Stimulated activated naive CD8-positive, alpha-beta T cell treated with anti-CD3 and anti-CD28 coated beads, Interleukin-15, amount 100 ng/mL, for 72 hours (primary cell): ENCODE measurements at places on chromosomes 16 and 17.

DNA sequence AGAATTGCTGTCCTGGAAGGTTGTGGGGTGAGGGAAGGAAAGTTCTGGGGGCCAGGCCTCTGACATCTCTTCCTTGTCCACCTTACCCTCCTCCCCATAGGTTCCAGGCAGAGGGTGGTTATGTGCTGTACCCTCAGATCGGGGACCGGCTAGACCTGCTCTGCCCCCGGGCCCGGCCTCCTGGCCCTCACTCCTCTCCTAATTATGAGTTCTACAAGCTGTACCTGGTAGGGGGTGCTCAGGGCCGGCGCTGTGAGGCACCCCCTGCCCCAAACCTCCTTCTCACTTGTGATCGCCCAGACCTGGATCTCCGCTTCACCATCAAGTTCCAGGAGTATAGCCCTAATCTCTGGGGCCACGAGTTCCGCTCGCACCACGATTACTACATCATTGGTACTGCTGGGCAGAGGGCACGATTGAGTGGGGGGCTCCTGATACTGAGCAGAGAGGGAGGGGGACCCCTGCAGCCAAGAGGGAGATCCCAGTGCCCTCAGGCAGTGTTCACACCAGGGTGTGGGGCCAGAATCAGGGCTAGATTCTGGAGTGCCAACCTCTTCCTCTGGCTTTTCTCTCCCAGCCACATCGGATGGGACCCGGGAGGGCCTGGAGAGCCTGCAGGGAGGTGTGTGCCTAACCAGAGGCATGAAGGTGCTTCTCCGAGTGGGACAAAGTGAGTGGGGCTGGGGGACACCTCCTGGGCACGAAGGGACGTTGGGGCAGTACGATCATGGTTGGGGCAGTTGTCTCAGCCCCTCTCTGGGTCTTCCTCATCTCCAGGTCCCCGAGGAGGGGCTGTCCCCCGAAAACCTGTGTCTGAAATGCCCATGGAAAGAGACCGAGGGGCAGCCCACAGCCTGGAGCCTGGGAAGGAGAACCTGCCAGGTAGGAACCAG, 3.1 kb downstream of the EFNB3 start:
- no peak for DNase-seq

DNA sequence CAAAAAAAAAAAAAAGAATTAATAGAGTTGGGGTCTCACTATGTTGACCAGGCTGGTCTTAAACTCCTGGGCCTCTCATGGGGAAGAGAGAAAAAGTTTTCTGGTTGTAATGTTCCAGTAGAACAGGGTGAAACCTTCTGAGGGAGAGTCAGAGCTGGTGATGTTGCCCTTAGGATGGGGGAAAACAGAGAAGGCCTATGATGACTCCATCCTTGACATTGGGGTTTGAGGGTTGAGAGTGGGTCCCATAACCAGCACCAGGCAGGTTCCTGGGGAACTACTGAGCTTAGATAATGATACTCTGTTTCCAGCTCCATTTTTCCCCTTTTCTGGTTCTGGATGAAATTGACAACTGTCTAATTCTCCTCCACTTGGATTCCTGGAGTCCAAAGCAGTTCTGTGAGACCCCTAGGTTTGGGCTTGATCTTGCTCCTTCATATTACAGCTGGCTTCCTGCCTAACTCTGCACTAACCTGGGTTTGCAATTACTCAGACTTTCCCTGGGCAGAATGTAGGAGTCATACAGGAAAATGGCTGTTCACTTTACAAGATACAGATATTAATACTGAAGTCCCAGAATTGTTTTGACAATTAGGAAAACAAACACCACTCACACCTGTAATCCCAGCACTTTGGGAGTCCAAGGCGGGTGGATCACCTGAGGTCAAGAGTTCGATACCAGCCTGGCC, 62.8 kb upstream of the B4GALNT2 start:
- DNase-seq = no peak

DNA sequence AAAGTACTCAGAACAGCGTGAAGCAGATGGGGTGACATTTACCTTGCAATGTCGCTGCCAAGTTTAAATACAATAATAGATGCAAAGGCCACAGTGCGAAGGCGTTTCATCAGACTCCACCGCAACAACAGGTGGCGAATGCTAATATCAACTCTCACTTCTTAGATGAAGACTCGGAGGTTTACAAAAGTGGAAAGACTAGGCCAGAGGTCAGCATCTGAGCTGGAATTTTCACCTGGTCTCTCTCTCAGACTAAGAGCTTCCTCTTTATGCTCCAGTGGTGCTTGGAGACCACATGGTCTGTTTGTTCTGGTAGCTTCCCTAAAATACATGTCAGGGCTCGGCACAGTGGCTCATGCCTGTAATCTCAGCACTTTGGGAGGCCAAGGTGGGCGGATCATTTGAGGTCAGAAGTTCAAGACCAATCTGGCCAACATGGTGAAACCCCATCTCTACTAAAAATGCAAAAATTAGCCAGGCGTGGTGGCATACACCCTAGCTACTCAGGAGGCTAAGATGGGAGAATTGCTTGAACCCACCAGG, 169.1 kb downstream of the XYLT1 start:
- DNase-seq = no peak

GRCh38 chr16:4933433-4933832, 3.5 kb downstream of the PPL start:
- no peak for DNase-seq

- DNase-seq = no peak
These were observed 34.8 kb upstream of the CIBAR2 start for GRCh38 chr16:85146922-85147651.
